ENCODE measurements at places on chromosomes 7 and 10. TPM values are rescaled to one million over a fixed set of nuclear protein-coding genes. Genes with fewer than 3 reads are reported as not detected.

The HMX2 gene
- not detected for total RNA-seq

The INPP5F gene
- 6.4 TPM for total RNA-seq

The MAGI2 gene
- 7.9 TPM for total RNA-seq

The BLNK gene
- 1.7 TPM for total RNA-seq

- DNase-seq = peak; percentile 95
Observed at GRCh38 chr7:115008465-115009114, 86.7 kb downstream of the MDFIC start.

DNA sequence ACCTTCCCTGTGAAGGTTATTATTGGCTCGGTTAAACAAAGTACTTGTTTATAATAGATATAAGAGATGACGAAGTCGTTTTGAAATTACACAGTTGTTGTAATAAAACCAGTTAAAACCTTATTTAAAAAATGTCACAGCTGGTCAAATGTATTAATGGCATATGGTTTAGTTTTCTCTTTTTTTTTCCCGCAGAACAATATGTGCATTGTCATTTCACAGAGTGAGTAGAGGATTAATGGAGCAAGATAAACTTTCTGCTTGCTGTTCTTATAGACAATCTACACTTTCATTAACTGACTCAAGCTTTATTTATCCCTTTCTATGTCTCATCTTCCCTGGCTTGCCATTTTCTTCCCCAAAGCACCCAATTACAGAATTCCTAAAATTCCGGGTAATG lies 404.3 kb upstream of the NPVF start:
- no peak for DNase-seq

GRCh38 chr7:55288070-55288824 lies 76.9 kb upstream of the LANCL2 start:
- no peak for DNase-seq

DNA sequence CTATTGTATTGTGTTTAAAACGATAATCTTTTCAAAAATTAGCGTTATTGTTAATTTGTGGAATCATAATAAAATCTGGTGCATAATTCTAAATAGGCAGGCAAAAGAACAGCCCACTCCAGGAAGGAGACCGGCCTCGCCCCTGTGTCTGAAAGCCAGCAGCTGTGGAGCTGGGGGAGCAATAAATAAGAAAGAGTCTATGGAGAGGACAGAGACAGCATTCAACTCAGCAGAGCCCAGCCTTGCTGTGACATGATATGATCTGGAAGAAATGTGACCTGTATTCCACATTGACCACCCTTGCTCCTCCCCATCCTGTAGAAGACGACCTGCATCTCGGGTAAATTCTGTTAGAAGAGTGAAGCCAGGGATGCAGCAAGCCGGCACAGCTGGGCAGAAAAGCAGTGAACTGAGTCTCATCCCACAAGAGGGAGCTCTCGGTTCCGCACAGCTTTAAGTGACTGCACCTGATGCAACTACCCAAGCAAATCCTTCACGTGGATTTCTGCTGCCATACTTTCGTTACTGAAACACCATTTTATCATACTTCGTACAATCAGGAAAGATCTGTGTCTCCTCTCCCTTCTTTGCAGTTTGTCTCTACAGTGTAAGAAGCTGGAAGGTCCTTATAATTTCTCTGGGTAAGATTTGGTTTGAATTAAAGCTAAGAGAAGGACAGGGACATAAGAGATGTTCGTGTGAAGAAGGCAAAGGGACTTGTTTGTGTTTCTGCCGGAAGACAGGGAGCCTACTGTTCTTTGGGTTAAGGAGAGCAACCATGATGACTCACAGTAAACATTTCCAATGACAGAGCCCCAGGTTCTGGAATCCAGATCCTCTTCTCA lies 427.1 kb downstream of the GPAM start:
- peak; percentile 28 for DNase-seq

GRCh38 chr7:70033226-70033625 lies 435.0 kb downstream of the AUTS2 start:
- DNase-seq = no peak

- DNase-seq = no peak
Observed at GRCh38 chr10:49381111-49381900, 14.6 kb downstream of the DRGX start.

DNA sequence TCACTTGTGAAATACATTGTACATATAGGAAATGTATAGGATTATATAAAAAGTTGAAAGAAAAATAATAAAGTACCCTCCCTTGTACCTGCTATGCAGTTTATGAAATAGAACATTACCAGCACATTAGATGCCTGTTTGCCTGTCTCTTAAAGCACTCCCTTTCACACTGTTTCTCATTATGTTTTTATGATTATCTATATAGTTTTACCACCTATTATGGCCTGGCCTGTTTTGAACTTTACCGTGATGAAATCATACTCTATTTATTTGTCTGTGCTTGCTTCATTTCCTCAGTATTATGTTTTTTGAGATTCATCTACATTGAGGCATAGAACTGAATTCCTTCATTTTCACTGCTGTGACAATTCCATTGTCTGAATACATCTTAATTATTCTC lies 41.1 kb downstream of the DGKB start:
- no peak for DNase-seq

Data from right cardiac atrium (tissue), 5 donors.